HCT116 (cell line): ENCODE measurements at places on chromosomes 5 and 9.

- no peak for DNase-seq
Measured at GRCh38 chr5:94910721-94911120, 292.3 kb downstream of the SLF1 start.

DNA sequence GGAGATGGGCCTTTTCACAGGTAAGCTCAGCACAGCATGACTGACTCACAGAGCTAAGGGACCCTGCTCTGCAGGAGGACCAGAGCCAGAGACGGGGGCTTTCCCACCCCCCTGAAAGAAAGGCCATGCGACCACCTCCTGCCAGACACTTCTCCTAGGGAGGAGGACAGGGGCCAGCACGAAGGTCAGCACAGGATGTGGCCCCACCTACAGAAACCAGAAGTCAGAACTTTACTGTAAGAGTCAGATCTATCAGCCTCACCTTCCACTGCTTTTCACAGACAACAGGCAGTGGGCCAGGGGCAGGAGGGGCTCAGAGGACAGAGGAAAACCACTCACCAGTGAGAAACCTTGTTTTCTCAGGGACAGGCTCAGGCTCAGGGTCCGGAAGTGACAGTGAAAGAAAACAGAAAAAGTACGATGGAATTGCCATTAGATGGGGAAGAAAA lies 37.9 kb downstream of the CCNJL start:
- no peak for DNase-seq

DNA sequence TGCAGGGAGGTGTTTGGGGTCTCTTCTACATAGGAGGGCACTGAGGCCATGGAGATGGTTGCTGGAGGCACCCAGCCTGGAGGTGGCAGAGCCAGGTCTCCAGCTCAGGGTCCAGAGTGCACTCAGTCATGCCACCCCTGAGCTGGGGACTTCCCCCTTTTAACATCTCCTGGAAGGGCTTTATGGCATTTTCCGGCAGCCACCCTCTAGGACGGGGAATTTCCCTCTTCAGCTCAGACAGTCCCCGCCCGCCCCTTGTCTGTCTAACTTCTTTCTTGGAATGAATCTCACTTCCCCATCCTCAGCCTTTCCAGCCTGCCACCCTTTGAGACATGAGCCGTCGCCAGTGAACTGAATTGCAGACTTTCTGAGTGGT lies 49.9 kb downstream of the COL15A1 start:
- no peak for DNase-seq

GRCh38 chr5:145889611-145890010 lies 16.8 kb upstream of the GRXCR2 start:
- no peak for DNase-seq

DNA sequence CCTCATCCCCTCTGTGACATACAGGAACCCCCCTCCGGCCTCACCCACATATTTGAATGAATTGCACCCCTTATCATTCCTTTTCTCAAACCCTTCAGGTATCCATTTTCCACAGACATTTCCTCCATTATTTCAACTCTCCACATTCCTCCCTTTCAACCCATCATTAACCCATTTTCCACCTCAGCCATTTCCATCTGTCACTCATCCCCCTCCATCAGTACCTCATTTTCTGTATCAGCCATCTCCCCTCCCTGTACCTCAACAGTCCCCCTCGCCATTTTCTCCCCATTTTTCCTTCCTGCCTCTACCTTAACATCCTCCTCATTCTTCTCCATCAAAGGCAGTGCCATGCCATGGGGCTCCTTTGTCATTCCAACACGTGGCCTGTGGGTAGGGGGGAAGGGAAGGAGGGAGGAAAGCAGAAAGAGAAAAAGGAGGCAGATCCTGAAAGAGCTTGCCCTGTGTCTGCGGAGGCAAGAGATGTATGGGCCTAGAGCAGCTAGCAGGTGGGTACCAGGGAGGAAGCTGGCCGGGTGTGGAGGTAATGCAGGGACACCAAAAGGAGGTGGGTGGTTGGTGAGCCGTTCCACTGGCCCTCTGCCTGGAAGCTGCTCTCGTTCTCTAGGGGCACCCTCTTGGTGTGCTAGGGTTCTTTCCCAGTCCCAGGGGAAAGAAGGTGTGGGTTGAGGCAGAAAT lies 1.5 kb downstream of the DNAJB5 start:
- DNase-seq: no peak

- DNase-seq: no peak
Measured at GRCh38 chr5:131364507-131365050, 100.7 kb downstream of the CDC42SE2 start.
